ENCODE measurements at places on chromosomes 13 and 19. TPM values are rescaled to one million over a fixed set of nuclear protein-coding genes. Genes with fewer than 3 reads are reported as not detected.

Gene ZNF723
- total RNA-seq, result not detected

Gene LEUTX
- total RNA-seq, result not detected

Gene FXYD3
- 235 TPM for total RNA-seq

Gene C19orf73
- total RNA-seq, result not detected

Gene CEACAM4
- not detected for total RNA-seq

Gene DOHH
- total RNA-seq, result 14.9 TPM

Gene INAFM1
- total RNA-seq, result 1.7 TPM

Gene SIGLEC8
- 0.13 TPM for total RNA-seq

Gene ZNF8
- 7.1 TPM for total RNA-seq

Gene NLRP4
- total RNA-seq, result not detected

Gene MCEMP1
- not detected for total RNA-seq

Gene TMEM238
- total RNA-seq, result 1.8 TPM

Gene C19orf81
- total RNA-seq, result 2.2 TPM

Gene SLC15A1
- 18.7 TPM for total RNA-seq

Gene PSG4
- not detected for total RNA-seq

Gene COX7A1
- total RNA-seq, result not detected

Gene SMIM44
- total RNA-seq, result not detected

Gene C13orf46
- total RNA-seq, result not detected

Gene ZNF765
- 16.4 TPM for total RNA-seq

Gene CEACAM1
- total RNA-seq, result 7.1 TPM

Gene NLRP5
- not detected for total RNA-seq

Gene NLRP9
- not detected for total RNA-seq

Gene OR10H1
- not detected for total RNA-seq

Gene METTL21C
- total RNA-seq, result not detected

Gene CD22
- total RNA-seq, result 3.5 TPM

Gene NLRP11
- total RNA-seq, result not detected

Gene IRF3
- total RNA-seq, result 39.2 TPM

Gene CCDC169
- total RNA-seq, result 2.6 TPM

Gene TMEM145
- total RNA-seq, result not detected

Gene GPR4
- not detected for total RNA-seq

Data from hepatocyte (in vitro differentiated cells).